ENCODE measurements at places on chromosomes 4 and X. TPM values are rescaled to one million over a fixed set of nuclear protein-coding genes. Genes with fewer than 3 reads are reported as not detected.

GRCh38 chrX:134658760-134659023 lies 421 bp upstream of the PLAC1 start:
- no peak for DNase-seq

DNA sequence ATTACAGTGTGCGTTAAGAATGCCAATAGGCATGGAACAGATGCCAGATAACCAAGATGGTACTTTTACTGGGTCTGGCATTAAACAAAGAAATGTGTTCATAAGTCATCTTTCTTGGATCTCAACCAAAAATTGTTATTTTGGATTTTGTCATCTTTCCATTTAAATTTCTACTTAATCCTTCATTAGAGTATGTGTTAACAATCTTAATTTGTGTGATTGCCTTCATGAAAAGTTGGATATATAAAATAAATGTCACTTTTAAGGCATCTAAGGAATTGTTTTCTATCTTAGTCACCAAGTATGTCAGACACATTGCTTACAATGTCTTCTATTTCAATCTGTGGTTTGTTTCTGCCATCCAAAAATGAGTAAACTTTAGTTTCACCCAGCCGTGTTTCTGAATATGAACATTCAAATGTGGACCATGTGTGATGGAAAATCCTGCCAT lies 87.5 kb downstream of the PALLD start:
- DNase-seq = peak; percentile 68

- DNase-seq = peak; percentile 6
Measured at GRCh38 chr4:3145234-3145924, 70.9 kb downstream of the HTT start.

DNA sequence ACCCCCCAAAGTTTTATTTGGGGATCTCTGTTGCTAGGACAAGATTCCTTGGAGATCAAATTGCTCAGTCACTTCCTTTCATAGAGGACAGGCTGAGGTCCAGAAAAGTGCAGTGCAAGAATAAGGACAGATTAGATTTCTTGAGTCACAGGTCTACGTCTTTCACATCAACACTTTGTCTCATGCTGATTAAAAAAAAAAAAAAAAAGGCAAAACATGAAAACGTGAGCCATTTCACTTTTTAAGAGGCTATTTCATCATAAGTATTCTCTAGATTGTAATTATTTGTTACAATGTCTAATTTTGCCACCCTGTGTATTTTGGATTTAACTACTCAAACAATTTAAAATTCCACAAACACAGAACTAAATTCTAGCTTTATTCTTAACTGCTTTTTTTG lies 647.0 kb downstream of the TRAM1L1 start:
- DNase-seq = no peak

DNA sequence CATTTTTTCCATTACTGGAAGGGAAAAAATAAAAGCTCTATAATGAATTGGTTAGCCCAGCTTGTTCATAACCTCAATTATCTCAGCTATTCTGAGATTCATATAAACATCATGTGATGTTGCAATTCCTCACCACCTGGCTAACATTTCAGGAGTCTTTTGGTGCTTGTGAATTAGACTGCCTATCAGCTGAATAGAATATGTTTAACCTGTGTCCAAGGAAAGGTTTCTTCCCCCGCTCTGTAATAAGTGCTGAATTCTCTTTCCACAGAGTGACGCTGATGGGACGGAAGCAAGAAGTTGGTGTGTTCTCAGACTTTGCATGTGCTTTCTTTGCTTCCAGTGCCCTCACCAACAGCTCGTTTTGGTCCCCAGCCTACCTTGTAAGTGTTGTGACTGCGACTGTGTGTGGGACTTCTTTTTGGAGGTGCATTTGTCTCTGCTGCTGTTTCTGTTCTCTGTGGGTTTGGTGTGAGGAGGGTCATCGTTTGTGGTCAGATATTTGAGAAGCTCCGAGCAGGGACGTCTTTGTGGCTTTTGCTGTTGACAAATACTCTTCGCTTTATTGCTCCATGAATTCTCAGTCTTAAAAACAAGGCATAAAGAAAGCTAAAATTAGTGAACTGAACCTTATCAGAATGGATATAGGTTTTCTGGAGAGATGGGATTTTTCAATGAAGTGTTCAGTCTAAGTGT lies 61.7 kb downstream of the PPARGC1A start:
- peak; percentile 66 for DNase-seq

DNA sequence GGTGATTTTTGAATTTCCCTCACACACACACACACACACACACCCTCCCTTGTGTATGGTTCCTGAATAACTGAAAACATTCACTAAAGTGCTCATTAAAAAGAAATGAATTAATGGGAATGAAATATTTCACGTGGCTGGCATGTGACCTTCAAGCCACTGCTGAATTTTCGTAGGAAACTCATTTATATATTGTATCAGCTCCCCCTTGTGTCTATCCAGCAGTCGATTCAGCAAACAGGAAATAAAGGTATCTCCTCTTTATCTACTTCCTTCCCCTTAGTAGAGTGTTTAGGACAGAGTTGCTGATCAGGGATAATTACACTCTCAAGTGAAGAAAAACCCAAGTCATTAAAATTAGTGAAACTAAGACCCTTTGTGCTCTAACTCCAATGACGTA lies 912.6 kb upstream of the LCORL start:
- DNase-seq = no peak

DNA sequence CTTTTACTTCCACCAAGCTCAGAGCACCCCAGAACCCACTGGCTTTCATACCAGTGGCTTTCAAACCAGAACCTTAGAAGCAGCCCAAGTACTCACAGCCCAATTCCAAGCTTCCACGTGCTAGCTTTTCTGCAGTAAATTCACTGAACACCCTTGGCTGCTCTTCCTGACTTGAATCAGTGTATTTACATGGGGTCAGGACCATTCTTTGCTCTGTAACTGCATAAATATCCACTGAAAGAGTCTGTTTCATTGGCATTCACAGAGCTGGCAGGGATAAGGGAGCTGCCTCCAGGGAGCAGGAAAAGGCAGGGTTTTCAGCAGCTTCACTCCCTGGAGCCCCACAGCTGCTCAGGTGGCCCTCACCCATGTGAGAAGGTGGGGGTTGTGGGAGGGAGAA lies 43.8 kb downstream of the RAI2 start:
- DNase-seq = no peak

Gene MAGEA11
- not detected for total RNA-seq

DNA sequence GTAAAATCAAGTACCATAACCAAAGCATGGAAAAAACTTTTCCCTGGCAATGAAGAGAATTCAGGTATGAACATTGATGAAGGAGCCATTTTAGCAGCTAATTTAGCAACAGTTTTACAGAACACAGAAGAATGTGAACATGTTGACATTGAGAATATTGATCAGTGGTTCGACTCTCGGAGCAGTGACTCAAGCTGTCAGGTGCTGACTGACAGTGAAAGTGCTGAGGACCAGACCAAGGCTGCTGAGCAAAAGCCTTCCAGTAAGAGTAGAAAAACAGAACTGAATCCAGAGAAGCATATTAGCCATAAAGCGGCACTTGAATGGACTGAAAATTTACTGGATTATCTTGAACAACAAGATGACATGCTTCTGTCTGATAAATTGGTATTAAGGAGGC lies 2.8 kb downstream of the TIGD2 start:
- no peak for DNase-seq

- no peak for DNase-seq
Measured at GRCh38 chr4:8135666-8136065, 22.9 kb downstream of the ABLIM2 start.

GRCh38 chrX:125622899-125623298 lies 303.2 kb downstream of the TEX13C start:
- no peak for DNase-seq

Gene ERAS
- not detected for total RNA-seq

Gene GCNA
- 1.5 TPM for total RNA-seq

DNA sequence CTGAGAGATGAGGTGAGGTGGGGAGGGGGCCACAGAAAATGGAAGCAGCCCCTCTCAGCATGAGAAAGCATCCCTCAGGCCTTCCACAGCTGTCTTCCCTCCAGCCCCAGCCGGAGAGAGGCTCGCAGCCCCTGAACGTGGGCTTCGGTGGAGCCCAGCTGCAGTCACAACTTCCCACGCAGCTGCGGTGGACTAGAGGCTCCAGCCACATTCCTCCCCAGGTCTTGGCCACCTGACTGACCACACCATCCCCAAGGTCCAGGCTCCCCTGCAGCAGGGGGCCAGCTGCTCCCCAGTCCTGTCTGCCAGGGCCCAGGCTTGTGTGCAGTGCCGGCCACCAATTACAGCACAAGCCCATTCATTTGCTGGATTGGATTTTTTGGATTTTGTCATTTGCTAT lies 212.3 kb upstream of the BCOR start:
- DNase-seq = peak; percentile 12

Measured in myocyte (in vitro differentiated cells).